ENCODE measurements at places on chromosomes 4 and X.

- no peak for DNase-seq
Measured at GRCh38 chr4:165383591-165384073, 4.8 kb downstream of the CPE start.

DNA sequence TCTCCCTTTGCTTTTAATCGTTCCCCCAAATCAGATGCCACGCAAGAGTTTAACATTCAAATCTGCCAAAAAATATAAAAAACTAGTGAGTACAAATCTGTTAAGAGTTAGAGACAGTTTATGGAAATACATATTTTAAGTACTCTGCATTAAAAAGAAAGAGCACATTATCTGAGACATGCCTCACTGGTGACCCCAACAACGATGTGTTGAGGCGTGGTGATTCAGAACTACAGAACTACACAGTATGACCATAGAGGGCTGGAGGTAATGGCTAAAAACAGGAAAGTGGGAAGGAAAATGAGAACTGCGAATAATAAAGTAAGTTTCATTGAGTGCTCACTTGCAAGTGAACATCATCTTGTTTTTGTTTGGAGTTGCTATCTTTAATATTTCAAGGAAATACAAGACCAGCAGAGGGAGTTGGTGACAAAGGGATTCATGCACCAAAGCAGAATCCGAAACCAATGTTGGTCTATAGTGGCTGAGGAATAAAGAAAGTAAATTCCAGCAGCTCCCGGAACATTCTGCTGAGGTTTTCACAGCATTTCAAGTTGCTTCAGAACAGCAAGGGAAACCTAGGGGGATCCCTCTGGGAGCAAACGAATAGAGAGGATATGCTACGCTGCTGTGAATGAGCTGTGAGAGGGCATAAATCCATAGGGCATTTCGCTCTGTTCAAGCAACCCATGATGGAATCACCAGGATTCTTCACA lies 92.2 kb downstream of the DCHS2 start:
- DNase-seq, result no peak

DNA sequence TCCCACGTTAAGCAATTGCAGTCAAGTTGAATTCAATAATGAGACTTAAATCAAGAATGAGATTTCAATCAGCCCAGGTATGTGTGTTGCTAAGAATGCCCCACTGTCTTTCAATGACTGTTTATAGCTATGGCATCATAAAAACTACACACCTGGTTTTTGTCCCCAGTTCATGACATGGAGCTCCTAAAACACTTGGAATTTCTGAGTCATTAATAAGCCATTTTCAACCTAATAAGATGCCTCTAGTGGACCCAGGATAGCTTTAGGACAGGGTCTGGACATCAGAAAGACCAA lies 72.7 kb upstream of the STS start:
- no peak for DNase-seq

GRCh38 chr4:14856934-14857235 lies 145.4 kb upstream of the CPEB2 start:
- no peak for DNase-seq

GRCh38 chrX:151704041-151704663 lies 8.9 kb downstream of the PRRG3 start:
- DNase-seq, result no peak

GRCh38 chr4:87631668-87632067 lies 18.4 kb upstream of the DMP1 start:
- no peak for DNase-seq

- no peak for DNase-seq
Measured at GRCh38 chr4:100489305-100489704, 28.5 kb downstream of the EMCN start.

DNA sequence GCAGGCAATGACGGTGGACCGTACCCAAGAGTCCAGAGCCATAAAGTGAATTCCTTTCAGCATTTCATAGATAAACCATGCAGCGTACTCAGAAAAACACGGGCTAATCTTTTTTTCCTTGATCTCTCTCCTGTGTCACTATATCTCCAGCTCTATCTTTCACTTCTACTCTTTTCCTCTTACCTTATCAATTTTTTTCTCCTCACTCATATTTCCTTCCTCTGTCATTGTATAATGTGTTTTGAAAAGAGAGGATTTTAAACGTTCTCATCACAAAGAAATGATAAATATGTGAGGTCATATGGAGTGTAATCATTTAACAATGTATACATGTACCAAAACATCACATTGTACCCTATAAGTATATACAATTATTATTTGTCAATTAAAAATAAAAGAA lies 176.5 kb downstream of the CPE start:
- DNase-seq, result no peak

- DNase-seq, result no peak
Measured at GRCh38 chrX:38599796-38600755, 38.7 kb downstream of the TSPAN7 start.

DNA sequence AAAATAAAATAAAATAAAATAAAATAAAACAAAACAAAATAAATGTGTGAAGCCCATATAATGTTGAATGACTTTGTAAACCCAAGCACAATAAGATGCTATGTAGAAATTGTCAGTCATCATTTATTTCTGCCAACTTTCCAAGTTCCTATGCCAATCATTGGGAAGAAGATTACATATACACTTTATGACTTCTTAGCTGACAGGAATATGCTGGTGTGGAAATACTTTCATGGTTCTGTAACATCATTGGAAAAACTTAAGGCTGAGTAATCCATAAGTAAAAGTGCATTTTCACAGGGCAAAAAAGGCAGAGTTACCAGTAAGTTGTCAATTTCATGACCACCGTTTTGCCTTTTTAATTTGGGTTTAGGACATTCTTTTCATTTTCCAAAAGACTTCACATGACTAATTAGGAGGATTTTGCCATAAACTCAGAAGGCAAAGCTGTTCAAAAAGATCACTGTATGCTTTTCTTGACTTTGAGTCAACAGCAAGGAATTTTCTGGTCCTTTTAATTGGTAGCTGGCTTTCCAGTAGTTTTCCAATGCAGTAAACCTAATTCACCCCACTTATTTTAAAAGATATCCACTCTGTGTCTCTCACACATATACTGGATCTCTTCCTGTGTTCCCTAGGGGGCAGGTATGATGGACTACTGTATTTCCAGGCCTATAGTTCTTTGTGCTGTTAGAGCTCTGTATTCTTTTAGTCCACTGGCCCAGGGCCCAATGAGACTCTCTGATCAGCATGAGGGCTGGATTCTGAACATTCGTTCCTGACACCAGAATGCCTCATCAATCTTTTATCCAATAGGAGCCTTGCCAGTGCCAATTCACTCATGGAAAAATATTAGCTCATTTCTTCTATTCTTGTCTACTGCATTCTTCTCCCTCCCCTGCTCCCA lies 26.2 kb upstream of the SCRG1 start:
- no peak for DNase-seq

DNA sequence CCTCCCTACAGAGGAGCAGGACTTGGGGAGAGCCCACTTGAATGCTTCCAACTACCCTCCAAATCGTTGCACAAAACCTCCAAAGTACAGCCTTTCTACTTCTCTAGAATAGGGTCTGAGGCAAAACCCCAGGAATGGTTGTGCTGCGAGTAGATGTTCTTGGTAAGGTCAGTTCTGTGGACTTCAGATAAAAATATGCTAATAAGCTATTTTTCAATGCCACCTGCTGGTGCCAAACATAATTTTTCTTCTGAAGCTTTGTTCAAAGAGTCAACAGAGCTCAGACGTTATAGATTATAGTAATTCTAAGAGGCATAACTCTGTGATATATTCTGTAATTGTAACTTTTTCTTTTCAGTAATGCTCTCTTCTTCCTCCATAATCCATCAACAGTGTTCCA lies 425.7 kb downstream of the GPAT3 start:
- DNase-seq, result no peak

DNA sequence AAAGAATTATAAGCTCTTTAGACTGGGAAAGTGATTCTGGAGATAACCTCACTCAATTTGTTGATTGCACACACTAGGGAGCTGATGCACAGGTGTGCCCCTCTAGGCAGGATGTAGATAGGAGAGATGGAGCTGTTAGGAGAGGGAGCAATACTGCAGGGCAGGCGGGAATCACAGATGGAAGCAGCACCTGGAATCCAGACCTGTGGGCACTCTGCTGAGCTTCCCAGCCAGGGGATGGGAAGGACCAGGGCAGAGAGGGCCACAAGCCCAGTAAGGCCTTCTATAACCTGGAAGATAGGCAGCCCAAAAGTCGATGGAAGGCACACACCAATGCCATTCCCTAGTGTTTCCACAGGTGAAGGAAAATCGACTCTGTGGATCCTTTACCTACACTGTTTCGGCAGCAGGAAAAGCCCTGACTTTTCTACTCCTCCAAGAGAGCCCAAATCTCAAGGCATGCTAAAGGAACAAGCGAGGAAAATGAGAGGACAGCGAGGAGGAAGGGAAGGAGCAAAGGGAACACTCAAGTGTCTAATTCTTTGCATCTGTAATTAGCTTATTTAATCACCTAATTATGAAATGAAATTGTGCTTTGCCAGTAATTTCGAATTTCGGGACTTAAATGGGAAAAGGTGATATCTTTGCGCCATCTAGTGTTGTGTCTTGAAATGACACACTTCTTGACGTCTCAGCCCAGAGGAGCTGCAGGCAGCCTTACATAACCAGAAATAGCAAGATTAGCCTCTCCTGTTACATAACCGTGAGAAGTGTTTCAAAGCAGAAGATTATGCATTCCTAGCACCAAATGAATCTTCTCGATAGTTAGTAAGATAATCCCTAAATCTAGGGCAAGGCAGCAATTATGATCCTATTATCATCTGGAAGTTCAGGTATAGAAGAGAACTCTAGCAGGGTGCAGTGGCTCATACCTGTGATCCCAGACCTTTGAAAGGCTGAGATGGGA lies 31.0 kb upstream of the TLR3 start:
- DNase-seq, result no peak

- DNase-seq, result no peak
Measured at GRCh38 chr4:184795214-184795844, 30.4 kb downstream of the ACSL1 start.

GRCh38 chr4:152278505-152279233 lies 257.2 kb downstream of the FBXW7 start:
- no peak for DNase-seq

- DNase-seq, result no peak
Measured at GRCh38 chr4:56799161-56799759, 22.2 kb downstream of the SPINK2 start.

GRCh38 chr4:29037501-29037900 lies 1682.7 kb upstream of the PCDH7 start:
- DNase-seq, result no peak

DNA sequence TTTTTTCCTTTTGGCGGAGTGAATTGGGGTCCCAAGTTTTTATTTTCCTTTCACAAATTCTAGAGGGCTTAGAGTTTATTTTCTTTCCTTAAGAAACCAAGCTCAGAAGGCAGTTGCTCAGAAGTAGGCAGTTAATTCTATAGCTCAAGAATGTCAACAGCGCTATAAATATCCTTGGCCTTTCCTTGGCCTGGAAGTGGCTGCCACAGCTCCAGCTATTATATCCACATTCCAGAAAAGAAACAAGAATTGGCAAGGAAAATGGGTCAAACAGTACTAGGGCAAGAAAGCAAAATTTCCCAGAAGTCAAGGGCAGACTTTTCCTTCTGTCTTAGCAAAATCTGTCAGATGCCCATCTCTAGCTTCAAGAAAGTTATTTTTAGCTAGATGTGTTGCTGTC lies 31.0 kb downstream of the SLC10A6 start:
- no peak for DNase-seq

DNA sequence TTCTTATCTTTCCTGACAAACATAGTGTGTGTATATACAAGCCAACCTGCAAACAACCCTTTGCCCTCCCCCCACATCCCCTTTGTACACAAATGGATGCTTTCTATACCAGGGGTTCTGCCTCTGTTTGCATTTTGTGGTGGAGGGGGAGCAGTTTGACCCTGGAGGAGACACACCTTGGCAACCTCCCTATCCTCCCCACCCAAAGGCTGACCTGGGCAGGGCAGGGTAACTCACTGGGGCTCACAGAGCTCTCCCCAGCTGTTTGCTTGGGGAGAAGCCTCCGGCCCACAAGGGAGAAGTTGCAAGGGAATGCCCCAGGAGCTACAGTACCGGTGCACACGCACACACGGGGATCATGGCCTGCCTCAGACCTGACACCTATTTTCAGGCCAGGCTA lies 372.6 kb downstream of the BCOR start:
- DNase-seq, result no peak

DNA sequence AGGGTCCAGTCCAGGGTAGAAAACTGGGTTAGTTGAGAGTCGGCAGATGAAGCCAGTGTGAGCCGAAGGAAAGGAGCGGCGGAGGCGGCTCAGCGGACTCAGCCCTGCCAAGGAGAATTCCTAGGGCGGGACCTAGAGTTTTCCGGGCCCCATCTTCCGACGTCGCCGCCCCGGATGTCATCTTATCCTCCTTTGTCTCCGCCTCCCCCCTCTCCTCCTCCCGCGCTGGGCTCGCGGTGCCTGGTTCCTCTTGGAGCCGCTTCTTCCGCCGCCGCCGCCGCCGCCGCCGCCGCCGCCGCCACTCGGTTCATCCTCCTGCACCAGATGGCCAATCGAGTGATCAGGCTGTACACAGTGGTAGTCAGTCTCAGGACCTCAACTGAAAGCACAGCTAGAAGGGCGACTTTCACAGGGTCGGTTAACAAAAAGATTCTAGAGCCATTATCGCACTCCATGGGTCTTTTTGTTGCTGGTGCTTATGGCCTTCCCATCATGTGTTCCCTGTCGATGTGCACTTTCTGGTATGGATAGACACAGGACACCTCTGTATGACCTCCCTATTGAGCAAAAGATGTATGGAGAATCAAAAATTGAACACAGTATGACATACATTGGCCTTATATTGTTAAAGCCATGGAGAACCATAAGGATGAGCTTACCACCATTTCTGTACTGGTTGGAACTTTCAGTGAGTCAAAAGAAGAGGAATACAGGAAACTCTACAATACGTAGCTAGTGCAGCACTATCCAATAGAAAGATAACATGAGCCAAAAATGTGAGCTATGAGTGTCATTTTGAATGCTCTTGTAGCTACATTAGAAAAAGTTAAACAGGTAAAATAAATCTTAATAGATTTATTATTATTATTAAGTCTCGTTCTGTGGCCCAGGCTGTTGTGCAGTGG lies 32.4 kb upstream of the THOC2 start:
- DNase-seq, result no peak

- DNase-seq, result no peak
Measured at GRCh38 chr4:41375561-41375960, 118.8 kb downstream of the UCHL1 start.

DNA sequence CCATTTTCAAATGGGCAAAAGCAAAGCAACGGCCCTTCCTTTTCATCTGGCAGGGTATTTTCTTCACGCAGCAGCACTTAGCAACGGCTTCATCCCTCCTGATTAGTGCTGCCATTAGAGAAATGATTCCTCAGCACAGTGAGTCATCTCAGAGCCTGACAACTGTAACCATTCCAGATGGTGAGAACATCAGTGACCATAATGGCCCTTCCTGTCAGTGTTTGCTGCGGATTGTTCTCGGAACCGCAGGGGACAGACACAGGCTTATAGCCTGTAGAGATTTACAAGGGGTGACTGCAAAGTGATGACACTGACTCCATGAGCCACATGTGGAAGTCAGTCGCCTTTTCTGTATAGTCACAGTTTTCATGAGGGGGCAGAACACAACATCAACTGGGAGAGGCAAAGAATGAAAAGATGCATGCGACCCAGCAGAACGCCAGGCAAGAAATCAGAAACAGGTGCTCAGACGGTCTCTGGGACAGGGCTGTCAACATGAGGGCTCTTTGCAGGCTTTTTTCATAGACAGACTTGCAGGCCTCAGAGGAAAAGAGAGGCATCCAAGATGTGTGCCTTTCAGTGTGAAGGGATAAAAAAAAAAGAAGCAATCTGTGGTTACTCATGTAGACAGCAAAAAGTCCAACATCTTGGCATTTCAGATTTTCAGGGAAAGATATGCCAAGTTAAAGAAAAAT lies 69.9 kb upstream of the FBXW7 start:
- no peak for DNase-seq
